Cardiac muscle cell (in vitro differentiated cells and primary cell): ENCODE measurements at places on chromosomes 12 and 14.

DNA sequence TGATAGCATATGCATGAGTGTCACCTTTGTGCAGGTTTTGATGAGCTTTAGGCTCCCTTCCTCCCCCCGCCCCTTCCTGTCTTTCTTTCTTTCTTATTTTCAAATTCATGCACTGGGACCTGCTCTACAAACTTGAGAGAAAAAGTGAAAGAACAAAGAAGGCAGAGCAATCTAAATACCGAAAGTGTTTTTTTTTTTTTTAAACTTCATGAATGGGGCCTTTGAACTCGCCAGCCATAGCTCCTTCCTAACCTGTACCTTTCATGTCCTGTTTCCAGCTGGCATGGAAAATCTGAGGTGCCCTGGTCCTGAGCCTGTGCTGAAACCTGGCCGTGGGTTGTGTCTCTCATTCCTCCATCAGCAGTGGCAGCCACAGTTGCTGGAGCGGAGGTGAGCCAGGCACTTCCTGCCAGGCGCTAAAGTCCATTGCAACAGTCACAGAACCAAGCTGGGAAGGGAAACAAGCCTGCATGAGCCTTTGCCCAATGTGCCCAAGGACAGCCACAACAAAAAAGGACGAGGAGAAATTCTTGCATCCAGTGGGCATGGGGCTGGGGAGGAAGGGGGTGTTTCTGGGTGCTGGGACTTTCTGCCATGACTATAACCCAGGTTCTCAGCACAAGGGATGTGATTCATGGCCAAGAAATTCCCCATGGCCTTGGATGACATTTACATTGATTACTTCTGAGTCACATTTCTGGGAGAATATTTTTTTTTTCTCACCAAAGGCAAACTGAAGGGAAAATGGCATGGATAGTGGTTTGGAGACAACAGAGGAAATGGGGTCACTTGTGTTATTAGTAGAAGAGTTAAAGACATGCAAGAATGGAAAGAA lies 102.7 kb downstream of the TMEM30B start:
- no peak overlapping the region for H3K27ac ChIP-seq
- H3K4me1 ChIP-seq = no peaks in the 10 kb centered on the region
- DNase-seq = no peak
- H3K27me3 ChIP-seq = no peaks in the 10 kb centered on the region

DNA sequence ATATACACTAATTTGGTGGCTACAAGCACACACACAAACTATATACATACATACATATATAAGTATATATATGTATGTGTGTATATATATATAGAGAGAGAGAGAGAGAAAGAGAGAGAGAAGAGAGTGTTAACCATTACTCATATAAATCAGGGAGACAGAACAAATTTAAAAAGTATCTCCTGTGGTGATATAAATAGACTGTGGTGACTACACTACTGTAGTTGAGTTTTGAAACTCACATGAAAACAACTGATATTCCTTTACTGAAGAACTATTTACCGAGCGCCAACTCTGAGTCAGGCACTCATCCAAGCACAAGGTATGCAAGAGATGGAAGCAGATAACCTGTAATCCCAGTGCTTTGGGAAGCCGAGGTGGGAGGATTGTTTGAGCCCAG lies 67.3 kb upstream of the ANO6 start:
- no peak overlapping the region for H3K27ac ChIP-seq
- DNase-seq = no peak
- no peak overlapping the region for H3K4me3 ChIP-seq
- H3K36me3 ChIP-seq = no peaks in the 10 kb centered on the region

- H3K27me3 ChIP-seq = peaks cover 61% of the 10 kb centered on the region
- H3K36me3 ChIP-seq = no peaks in the 10 kb centered on the region
- H3K4me3 ChIP-seq = no peak overlapping the region
- H3K27ac ChIP-seq = no peak overlapping the region
- H3K4me1 ChIP-seq = no peaks in the 10 kb centered on the region
Measured at GRCh38 chr12:2732290-2732689, 62.5 kb upstream of the FKBP4 start.

DNA sequence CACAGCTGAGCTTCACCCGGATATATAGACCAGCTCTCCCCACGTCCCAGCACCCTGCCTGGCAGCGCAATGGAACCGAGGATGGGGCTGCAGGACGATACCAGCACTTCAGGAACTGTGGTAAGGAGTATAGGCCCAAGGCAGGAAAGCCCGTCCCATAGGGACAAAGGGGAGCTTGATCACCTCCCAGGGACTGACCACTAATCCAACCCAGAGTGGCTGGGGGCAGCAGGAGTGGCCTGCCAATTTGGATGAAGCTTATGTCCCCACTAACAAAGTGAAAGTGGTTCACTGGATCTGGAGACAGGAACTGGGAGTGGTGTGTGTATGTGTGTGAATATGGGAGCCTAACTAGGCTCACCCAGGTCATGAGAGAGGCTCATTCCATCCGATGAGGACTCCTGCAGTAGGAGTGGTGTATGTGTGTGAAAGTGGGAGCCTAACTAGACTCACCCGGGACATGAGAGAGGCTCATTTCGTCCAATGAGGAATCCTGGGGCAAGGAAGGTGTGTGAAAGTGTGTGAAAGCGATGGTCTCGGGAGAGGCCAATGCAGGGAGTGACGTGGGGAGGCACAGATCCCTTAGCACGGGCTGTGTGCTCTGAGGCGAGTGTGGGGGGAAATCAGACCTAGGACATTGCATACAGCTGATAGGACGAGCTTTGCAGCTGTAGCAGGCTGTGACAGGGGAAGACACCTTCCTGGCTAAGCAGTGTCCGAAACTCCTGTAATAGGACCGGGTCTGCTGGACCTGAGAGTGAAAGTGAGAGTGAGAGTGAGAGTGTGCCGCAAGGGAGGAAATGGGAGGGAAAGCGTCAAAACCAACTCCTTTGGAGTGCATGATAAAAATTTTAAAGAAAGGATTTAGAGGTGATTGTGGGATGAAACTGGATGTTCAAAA lies 25.7 kb downstream of the KLRK1 start:
- DNase-seq = peak; percentile 55
- peak overlapping the region; percentile 34 for H3K4me3 ChIP-seq
- peak overlapping the region; percentile 81 for H3K27ac ChIP-seq
- H3K4me1 ChIP-seq = peaks cover 42% of the 10 kb centered on the region
- H3K36me3 ChIP-seq = no peaks in the 10 kb centered on the region

GRCh38 chr12:6435961-6436715 lies 8.6 kb upstream of the CD27 start:
- no peaks in the 10 kb centered on the region for H3K36me3 ChIP-seq
- H3K27me3 ChIP-seq = no peaks in the 10 kb centered on the region
- no peaks in the 10 kb centered on the region for H3K4me1 ChIP-seq
- H3K27ac ChIP-seq = no peak overlapping the region
- H3K4me3 ChIP-seq = no peak overlapping the region

DNA sequence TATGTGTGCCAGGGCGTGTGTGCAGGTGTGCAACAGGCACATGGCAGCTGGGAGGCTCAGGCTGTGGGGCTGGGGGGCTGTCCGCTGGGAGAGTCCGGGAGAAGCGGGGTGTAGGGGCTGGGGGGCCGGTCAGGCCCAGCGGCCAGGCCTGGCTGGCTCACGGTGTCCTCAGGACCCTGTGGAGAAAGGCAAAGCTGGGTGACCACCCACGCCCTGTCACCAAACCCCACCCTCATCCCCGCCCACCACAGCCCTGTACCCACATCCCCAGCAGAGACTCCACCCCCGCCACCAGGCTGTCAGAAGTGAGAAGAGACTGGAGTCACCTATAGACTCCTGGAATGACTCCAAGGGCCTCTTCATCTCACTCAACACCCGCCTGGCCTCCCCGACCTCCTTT lies 85.3 kb downstream of the SCARB1 start:
- DNase-seq = no peak
- peaks cover 5% of the 10 kb centered on the region for H3K4me1 ChIP-seq
- H3K36me3 ChIP-seq = no peaks in the 10 kb centered on the region
- no peak overlapping the region for H3K27ac ChIP-seq
- H3K27me3 ChIP-seq = no peaks in the 10 kb centered on the region

DNA sequence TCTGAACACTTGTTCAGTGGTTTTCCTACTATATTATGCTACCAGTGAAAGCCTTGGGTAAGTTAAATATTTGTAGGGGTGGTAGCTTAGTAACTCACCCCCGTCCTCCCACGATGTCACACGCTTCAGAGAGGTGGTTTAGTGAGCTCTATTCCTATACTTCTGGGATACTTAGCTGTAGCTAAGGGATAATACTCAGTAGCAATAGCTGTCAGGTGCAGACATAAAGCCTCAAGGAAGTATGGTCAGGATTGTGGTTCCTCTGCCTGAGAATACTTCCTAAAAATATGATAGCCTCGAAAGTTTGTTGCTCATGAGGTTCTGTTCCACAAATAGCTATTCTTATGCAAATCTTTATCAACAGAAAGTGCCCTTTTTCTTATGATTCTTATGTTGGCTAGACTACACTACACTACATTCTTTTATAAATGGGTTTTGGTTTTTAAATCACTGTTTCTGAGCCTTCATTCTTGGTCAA lies 11.9 kb downstream of the DLST start:
- no peak for DNase-seq
- H3K36me3 ChIP-seq = peaks cover 83% of the 10 kb centered on the region
- no peak overlapping the region for H3K4me3 ChIP-seq
- H3K27me3 ChIP-seq = no peaks in the 10 kb centered on the region

- no peaks in the 10 kb centered on the region for H3K27me3 ChIP-seq
- no peak for DNase-seq
- H3K4me3 ChIP-seq = no peak overlapping the region
- H3K4me1 ChIP-seq = no peaks in the 10 kb centered on the region
- H3K27ac ChIP-seq = no peak overlapping the region
Measured at GRCh38 chr14:33634631-33635030, 316.2 kb downstream of the EGLN3 start.

DNA sequence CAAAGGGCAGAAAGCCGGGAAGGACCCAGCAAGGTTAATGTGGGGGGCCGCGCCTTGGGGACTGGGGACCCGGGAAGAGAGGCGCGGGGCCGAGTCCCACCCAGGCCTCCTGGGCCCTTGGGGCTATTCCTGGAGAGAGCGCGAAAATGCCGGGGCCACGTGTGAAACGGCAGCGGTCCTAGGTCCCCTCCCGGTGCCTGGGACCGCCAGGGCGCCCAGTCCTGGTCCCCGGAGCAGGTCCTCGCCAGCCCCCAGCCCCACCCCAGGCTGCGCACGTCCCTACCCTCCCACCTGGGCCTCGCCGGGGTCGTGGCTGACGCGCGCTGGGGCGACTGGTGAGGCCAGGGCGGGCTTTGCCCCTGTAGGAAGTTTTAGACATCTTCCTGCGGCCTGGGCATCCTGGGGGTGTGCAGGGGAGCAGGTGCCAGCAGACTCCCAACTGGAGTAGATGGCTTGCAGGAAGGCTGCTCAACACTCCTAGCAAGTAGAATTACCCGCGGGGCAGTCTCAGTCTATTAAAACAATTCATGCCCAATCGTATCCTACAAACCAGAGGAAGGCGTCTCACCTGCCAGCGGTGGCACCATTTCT lies 708 bp downstream of the FAR2 start:
- peak overlapping the region; percentile 38 for H3K4me3 ChIP-seq
- no peak overlapping the region for H3K27ac ChIP-seq
- peaks cover 38% of the 10 kb centered on the region for H3K27me3 ChIP-seq
- no peaks in the 10 kb centered on the region for H3K36me3 ChIP-seq
- H3K4me1 ChIP-seq = no peaks in the 10 kb centered on the region
- no peak for DNase-seq

DNA sequence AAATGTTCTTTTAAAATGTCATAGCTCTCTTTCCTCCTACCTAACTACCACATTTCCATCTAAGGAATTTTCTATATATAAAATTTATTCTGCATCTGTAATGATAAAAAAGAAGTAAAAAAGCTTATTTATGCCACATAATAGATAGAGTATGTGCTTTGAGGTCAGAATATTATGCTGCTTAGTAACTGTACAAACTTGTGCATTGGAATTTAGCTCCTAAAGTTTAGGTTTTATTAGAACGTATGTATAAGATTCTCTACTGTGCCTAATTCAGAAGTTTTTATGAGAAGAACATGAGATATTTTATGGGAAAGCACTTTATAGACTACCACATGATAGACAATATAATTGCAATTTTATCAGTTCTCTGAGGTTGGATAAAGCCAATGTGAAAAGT lies 384.6 kb downstream of the SLC16A7 start:
- H3K27me3 ChIP-seq = no peaks in the 10 kb centered on the region
- H3K36me3 ChIP-seq = no peaks in the 10 kb centered on the region
- no peak overlapping the region for H3K4me3 ChIP-seq
- DNase-seq = no peak

GRCh38 chr12:5830111-5830510 lies 114.9 kb downstream of the ANO2 start:
- H3K27me3 ChIP-seq = no peaks in the 10 kb centered on the region
- H3K27ac ChIP-seq = no peak overlapping the region
- H3K36me3 ChIP-seq = no peaks in the 10 kb centered on the region

GRCh38 chr14:97021571-97022168 lies 224.5 kb downstream of the VRK1 start:
- H3K27me3 ChIP-seq = peaks cover 7% of the 10 kb centered on the region
- no peak overlapping the region for H3K4me3 ChIP-seq
- no peaks in the 10 kb centered on the region for H3K36me3 ChIP-seq
- H3K4me1 ChIP-seq = no peaks in the 10 kb centered on the region
- DNase-seq = no peak

GRCh38 chr12:25585021-25585523 lies 32.0 kb upstream of the LMNTD1 start:
- no peaks in the 10 kb centered on the region for H3K27me3 ChIP-seq
- H3K36me3 ChIP-seq = no peaks in the 10 kb centered on the region
- H3K4me1 ChIP-seq = peaks cover 6% of the 10 kb centered on the region
- DNase-seq = no peak
- peak overlapping the region; percentile 16 for H3K27ac ChIP-seq

DNA sequence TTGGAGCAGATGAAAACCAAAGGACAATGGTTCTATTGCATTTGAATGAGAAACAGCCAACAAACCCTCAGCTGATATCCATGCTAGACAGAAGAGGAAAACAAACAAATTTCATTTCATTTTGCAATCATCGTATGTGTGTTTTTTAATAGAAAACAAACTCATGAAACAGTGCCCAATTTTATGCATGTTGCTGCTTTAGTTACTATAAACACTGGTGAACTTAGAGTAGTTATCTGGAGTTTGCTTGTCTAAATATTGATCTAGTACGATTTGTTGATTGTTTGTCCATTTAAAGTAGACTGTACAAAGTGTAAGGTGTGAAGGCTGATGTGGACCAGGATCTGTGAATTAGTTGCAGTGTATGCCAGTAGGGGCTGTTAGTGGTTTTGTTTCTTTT lies 166.6 kb downstream of the KITLG start:
- no peak overlapping the region for H3K27ac ChIP-seq
- DNase-seq = no peak

DNA sequence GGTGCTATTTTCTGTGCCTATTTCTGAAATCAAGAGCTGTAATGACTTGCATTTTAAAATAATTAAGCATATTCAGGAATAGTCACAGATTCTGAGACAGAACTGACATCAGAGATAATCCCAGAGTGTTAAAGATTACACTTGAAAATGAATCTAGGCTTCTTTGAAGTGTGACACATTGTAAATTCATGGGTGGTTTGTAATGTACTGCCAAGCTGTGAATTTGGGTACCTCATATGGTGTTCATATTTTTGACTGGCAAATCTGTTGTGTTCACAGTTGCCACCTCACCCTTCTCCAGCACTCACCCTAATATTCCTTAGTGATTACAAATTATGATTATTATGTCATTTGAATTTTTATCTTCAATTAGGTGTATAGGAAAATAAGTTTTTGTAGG lies 78.5 kb upstream of the CSRP2 start:
- H3K4me3 ChIP-seq = no peak overlapping the region
- no peaks in the 10 kb centered on the region for H3K4me1 ChIP-seq
